NCI-H1694 treated with DMSO at 0.1 percent for 48 hours (cell line): ENCODE measurements at places on chromosomes 5 and 9.

DNA sequence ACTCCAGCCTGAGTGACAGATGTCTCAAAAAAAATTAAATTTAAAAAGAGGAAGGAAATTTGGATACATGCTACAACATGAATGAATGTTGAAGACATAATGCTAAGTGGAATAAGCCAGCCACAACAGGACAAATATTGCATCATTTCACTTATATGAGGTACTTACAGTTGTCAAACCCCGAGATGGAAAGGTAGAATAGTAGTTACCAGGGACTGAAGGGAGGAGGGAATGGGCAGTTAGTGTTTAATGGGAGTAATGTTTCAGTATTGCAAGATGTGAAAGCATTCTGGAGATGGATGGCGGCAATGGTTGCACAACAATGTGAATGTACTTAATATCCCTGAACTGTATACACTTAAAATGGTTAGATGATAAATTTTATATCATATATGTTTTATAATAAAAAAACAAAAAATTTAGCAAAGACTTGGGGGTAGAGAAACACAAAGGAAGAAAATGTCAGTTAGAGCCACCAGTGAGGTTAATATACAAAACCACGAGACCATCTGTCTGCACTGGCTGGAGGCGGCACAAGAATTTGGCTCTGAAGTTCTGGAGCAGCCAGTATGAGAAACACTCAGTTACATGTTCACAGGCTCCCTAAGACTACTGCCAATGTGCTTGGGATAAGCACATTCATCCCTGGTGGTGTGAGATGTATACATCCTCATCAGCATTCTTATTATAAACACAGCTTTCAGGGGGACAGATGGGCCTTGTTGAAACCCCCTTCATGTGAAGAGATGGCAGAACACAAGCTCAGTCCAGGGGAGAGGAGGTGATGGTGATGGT, 37.0 kb upstream of the RPS23 start:
- DNase-seq, result no peak

GRCh38 chr9:72322678-72323077, 42.3 kb downstream of the ZFAND5 start:
- DNase-seq, result no peak

GRCh38 chr9:114233491-114234185, 78.3 kb downstream of the COL27A1 start:
- no peak for DNase-seq

- no peak for DNase-seq
These were observed 51.6 kb upstream of the C5orf46 start for GRCh38 chr5:147957901-147958300.

DNA sequence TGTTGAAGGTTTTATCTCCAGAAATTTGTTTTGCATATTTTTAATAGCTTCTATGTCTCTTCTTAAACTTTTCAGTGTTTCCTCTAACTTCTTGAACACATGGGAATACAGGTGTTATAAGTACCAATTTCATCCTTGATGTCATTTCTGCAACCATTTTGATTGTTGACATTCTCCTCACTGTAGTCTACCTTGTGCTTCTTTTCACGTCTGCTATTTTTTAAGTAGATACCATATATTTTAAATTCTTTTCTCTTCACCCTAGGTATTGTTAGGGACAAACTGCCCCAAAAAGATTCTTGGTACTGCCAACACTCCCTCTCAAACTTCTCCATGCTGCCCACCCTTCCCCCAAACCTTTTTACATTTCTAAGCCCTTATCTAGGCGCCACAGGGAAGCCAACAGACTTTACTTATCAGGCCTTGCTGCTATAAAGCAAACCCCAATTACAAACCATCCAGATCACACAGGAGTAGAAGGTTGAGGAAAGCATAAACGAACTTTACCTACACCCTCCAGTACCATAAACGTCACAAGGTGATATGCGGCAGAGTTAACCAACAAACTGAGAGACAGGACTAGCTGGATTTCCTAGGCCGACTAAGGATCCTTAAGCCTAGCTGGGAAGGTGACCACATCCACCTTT, 1165.3 kb downstream of the TAF11L14 start:
- DNase-seq, result no peak

DNA sequence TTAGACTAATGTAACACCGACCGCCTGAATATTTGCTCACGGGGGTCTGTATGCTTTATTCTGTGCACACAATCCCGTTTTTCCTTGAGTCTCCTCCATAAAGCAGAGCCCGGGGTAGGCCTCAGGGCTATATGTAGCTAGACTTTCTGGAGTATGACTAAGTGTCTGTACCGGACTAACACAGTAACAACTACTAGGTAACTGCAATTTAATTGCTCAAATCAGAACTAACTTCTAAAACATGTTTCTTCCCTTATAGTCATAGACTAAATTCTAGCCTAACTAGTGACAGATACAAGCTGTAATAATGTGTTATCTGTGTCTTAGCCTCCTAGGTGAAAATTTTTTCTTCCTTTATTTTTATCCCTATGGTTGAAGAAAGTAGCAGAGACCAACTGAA, 2.1 kb downstream of the REEP5 start:
- DNase-seq, result no peak

- no peak for DNase-seq
These were observed 82.9 kb downstream of the FEM1C start for GRCh38 chr5:115461506-115462290.

- DNase-seq, result no peak
These were observed 55.2 kb upstream of the STK32A start for GRCh38 chr5:147179562-147180147.

GRCh38 chr9:128222880-128223670, 19.9 kb downstream of the DNM1 start:
- no peak for DNase-seq

GRCh38 chr5:9681706-9682105, 51.6 kb upstream of the TAS2R1 start:
- no peak for DNase-seq
